Bladder microvascular endothelial cell (primary cell): ENCODE measurements at places on chromosomes 1 and 21. TPM values are rescaled to one million over a fixed set of nuclear protein-coding genes. Genes with fewer than 3 reads are reported as not detected.

Gene CHIT1
- not detected in 2 replicates for total RNA-seq

Gene NBL1
- 50.2 and 178 TPM in 2 replicates for total RNA-seq

Gene SRRM1
- 14.6 and 32.4 TPM in 2 replicates for total RNA-seq

Gene CFHR2
- total RNA-seq: not detected in 2 replicates

Gene REN
- under 0.01 and 0.19 TPM in 2 replicates for total RNA-seq

Gene NGF
- total RNA-seq: 0.13 and 0.32 TPM in 2 replicates

Gene KCNJ6
- total RNA-seq: under 0.01 TPM in 1 of 2 replicates, not detected in the other

Gene OR2M7
- not detected in 2 replicates for total RNA-seq

Gene COL24A1
- not detected in 2 replicates for total RNA-seq

Gene KCNK2
- total RNA-seq: not detected in 2 replicates

Gene TSSK3
- total RNA-seq: 0.13 TPM in 1 of 2 replicates, not detected in the other

Gene HHAT
- total RNA-seq: 1.5 and 2.9 TPM in 2 replicates

Gene DNAH14
- 5.0 and 8.6 TPM in 2 replicates for total RNA-seq

Gene C1orf116
- under 0.01 TPM in 1 of 2 replicates, not detected in the other for total RNA-seq

Gene SLC9C2
- under 0.01 TPM in 1 of 2 replicates, not detected in the other for total RNA-seq

Gene TMEM69
- total RNA-seq: 7.0 and 12.3 TPM in 2 replicates

Gene CYYR1
- total RNA-seq: 7.5 and 20.6 TPM in 2 replicates

Gene LAMB3
- 3.9 and 4.6 TPM in 2 replicates for total RNA-seq

Gene LCE3D
- total RNA-seq: not detected in 2 replicates

Gene PLPPR5
- total RNA-seq: not detected in 2 replicates

Gene ANGEL2
- total RNA-seq: 25.9 and 43.7 TPM in 2 replicates

Gene MYOG
- not detected in 2 replicates for total RNA-seq

Gene WNT2B
- 0.97 and 4.1 TPM in 2 replicates for total RNA-seq

Gene PCSK9
- total RNA-seq: 0.06 and 0.32 TPM in 2 replicates

Gene OR2AK2
- total RNA-seq: not detected in 2 replicates

Gene AIM2
- not detected in 2 replicates for total RNA-seq

Gene IGSF3
- total RNA-seq: 0.49 and 53.9 TPM in 2 replicates

Gene HTR6
- not detected in 2 replicates for total RNA-seq

Gene GBP6
- not detected in 2 replicates for total RNA-seq

Gene FBXO44
- total RNA-seq: 6.8 and 9.6 TPM in 2 replicates

Gene COL11A1
- total RNA-seq: under 0.01 and 0.25 TPM in 2 replicates

Gene OR4F16
- not detected in 2 replicates for total RNA-seq

Gene CXADR
- 1.3 and 76.5 TPM in 2 replicates for total RNA-seq

Gene ADAMTSL4
- total RNA-seq: under 0.01 and 0.44 TPM in 2 replicates

Gene MAN1A2
- 25.6 and 66.1 TPM in 2 replicates for total RNA-seq

Gene SPRR2A
- total RNA-seq: not detected in 2 replicates

Gene PROK1
- total RNA-seq: not detected in 2 replicates

Gene FOXD2
- total RNA-seq: under 0.01 and 0.06 TPM in 2 replicates
